Neural crest cell (in vitro differentiated cells): ENCODE measurements at places on chromosomes 7 and 10. TPM values are rescaled to one million over a fixed set of nuclear protein-coding genes. Genes with fewer than 3 reads are reported as not detected.

The RSPH10B2 gene
- 0.65 and 0.96 TPM in 2 replicates for total RNA-seq

The WNT8B gene
- 3.8 and 4.2 TPM in 2 replicates for total RNA-seq

- DNase-seq, result no peak
Measured at GRCh38 chr7:67267914-67268313, 271.3 kb downstream of the TYW1 start.

The ENO4 gene
- 0.37 and 1.1 TPM in 2 replicates for total RNA-seq

The ITIH2 gene
- total RNA-seq, result not detected in 2 replicates

- DNase-seq, result no peak
Measured at GRCh38 chr7:131605280-131605878, 49.0 kb upstream of the PODXL start.

The FAM107B gene
- 39.0 and 45.9 TPM in 2 replicates for total RNA-seq

DNA sequence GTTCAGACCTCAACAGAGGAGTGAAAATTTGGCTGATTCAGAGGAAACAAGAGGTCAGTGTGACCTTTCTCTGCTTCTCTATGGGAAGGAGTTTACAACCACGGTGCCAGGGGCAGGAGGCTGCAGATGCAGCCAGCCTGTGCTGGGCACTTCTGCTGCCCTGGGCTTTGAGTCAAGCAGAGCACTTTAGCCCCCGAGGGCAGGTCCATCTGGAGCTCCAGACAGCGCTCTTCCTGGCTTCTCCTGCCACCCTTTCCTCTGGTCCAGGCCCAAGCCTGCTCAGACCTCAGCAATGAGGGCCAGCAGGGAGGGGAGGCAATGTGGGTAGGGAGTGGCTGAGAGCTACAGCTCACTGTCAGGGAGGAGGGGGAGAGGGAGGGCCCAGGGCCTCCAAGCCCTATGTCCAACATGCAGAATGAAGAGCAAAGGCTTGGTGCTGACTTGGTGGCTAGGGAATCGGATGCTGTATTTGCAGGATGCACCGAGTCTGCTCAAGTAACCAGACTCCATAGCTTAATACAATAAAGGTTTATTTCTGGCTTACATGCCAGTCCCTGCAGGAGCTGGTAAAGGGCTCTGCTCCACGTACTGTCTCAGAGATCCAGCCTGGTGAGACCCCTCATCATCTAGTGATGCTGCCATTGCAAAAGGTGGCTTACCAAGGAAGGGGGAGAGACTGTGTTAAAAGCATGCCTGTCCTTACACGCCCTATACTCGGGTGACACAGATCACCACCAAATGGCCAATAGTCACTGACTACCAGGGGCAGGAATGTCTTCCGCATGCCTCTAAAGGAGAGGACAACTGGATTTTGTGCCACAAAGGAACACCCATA is 481.6 kb downstream of the RPS24 start:
- no peak for DNase-seq

DNA sequence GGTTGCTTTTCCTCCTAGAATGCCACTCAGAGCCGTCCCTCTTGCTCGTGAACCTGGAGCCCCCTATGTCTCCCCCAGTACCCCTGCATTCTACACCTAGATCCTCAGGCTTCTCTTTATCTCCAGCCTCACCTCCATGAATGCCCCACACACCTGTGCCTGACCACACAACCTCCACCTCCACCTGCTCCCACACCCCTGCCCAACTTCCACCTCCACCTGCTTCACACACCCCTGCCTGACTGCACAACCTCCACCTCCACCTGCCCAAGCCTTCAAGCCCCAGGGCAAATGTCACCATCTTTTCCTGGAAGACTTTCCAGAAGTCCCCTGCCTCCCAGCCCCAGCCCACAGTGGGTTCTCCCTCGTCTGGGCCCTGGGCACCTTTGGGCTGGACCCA is 6.9 kb upstream of the LFNG start:
- no peak for DNase-seq

GRCh38 chr10:129058664-129059155 is 408.3 kb upstream of the MGMT start:
- no peak for DNase-seq

DNA sequence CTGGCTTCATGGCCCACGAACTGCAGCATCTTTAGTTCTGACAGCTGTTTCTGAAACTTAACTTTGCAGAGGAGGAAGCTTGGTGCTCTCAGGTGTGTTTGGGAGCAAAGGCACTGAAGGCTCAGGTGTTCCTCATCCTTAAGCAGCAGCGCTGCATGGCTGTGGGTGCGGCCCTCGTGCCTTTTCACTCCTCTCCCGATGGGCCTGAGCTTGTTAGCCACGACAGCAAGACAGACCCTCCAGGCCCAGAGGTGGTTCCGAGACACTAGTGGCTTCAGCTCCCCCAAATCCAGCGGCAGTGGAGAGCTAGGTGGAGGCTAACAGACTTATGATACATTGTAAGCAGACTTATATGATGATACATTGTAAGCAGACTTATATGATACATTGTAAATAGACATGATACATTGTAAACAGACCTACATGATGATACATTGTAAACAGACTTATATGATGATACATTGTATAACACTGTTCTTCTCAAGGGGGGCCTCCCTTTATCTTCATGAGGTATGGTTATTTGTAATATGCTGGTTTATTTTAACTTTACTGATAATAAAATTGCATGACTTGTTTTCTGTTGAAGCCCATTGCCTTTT is 14.1 kb downstream of the PFKP start:
- DNase-seq, result no peak

The NPFFR1 gene
- not detected in 2 replicates for total RNA-seq

DNA sequence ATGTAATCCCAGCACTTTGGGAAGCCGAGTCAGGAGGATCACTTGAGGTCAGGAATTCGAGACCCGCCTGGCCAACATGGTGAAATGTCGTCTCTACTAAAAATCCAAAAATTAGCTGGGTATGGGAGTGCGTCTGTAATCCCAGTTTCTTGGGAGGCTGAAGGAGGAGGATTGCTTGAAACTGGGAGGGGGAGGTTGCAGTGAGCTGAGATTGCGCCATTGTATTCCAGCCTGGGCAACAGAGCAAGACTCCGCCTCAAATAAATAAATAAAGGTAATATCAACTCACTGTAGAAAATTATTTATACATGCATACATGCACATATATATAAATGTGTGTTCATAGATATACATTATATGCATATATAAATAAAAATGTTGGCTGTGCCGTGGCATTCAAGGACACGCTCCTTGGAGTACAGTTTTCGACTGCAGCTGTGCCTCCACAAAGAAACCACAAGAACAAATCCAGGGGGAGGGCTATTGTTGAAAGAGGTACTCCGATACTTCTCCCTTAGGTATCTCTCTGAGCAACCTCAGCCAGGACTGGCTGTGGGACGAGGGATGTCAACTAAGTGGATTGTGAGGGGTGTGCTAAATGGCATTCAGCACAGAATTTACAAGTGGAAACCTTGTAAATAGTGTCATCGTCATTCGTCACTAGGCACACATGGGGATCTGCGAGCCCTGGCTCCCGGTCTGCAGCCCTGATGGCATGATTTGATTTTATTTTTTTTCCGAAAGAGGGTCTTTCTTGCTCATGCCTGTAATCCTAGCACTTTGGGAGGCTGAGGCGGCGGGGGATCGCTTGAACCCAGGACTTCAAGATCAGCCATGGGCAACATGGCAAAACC is 49.3 kb downstream of the HIP1 start:
- no peak for DNase-seq

DNA sequence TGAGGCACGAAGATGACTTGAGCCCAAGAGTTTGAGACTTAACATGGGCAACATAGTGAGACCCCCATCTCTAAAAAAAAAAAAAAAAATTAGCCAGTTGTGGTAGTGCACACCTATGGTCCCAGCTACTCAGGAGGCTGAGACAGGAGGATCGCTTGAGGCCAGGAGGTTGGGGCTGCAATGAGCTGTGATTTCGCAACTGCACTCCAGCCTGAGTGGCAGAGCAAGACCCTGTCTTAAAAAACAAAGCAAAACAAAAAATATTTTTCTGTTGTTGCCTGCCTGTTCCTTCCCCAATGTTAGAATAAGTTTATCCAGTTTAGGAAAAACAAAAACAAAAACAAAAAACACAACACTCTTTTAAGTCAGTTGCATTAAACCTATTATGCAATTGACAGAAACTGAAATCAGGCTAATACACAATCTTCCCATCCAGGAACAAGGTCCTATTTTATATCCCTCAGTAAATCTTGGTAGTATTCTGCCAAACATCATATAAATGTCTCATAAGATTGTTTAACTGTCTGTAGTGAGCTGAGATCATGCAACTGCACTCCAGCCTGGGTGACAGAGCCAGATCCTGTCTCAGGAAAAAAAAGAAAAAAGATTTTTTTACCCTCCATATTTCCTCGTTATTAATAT is 4.9 kb downstream of the PILRA start:
- DNase-seq, result no peak

The EPHB6 gene
- total RNA-seq, result 12.3 and 12.5 TPM in 2 replicates

The CYP2E1 gene
- total RNA-seq, result 0.48 and 0.49 TPM in 2 replicates

The EPHA1 gene
- total RNA-seq, result not detected in 2 replicates

- peak; percentile 63 for DNase-seq
Measured at GRCh38 chr10:24556750-24557742, 166.6 kb downstream of the ARHGAP21 start.

The CRYGN gene
- total RNA-seq, result 0.16 and 0.32 TPM in 2 replicates

DNA sequence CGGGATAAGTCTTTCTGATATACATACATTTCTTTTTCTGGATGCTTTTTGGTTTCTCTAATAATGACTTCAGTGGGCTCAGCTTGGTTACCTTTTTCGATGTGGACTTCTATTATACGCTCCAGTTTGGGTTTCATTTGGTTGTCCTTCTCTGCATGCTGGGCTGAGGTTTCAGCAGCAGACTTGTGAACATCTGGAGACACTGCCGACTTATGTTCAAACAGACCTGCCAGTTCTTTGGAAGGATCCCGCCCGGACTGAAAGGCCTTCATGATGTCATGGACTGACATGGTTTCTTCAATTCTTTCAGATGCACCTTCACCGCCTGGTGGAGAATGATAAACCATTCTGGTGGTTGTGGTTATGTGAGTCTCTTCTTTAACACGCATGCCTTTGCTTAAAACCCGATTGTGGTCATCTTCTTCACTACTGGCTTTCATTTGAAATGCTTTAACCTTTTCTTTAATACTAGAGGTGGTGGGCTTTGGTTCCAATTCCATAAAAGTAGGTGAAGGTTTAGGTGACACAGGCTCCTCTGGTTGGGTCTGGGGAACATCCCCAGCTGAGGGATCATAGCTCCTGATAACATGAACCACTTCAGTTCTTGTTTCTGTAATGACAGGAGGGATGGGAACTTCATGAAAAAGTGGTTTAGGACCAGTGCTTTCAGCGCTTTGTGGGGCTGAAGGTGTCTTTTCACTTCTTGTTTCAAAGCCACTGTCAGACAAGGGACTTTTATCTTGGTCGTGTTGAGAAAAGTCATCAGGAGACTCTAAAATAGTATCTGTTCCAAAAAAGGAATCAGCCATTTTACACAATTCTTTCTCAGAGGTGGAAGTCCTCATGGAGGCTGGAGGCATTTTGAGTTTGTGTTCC is 167.7 kb upstream of the CCDC6 start:
- no peak for DNase-seq

The HTR5A gene
- not detected in 2 replicates for total RNA-seq

GRCh38 chr10:13794992-13795612 is 208.3 kb downstream of the PRPF18 start:
- DNase-seq, result no peak

DNA sequence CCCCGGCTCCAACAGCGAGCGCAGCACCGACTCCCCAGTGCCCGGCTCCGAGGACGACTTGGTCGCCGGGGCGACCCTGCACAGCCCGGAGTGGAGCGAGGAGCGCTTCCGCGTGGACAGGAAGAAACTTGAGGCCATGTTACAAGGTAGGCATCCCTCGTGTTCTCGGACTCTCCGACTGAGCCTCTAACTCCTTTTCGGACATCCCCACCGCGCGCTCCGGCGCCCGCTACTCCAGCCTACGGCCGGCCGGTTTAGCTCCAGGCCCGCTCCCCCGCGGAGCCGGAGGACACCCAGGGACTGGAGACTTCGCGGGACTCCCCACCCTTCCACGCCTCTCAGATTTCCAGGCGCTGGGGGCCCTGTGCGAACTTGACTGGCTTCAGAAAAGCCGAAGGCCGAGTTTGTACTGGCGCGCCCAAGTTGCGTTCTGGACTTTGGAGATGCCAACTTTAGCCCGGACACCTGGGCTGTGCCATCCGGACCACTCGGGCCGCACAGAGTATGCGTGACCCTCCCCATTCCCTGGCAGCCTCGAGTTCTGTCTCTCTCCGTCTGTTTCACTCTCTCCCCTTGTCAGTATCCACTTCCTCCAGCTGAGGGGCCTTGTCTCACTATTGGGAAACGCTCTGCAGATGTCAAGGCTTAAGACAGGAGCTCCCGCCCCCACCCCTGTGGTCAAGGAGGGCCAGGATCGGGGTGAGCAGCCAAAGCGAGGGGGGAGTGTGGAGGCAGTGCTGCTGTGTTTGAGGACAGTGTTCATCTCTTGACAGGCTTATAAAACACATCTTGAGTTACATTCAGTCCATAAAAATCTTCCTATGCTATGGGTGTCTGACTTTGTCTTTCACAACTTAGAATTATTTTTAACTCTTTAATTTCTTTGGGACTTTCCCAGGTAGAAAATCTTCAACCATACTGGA is 777 bp downstream of the BICC1 start:
- peak; percentile 17 for DNase-seq

The DRGX gene
- 0.18 and 0.19 TPM in 2 replicates for total RNA-seq

- no peak for DNase-seq
Measured at GRCh38 chr10:4512671-4513240, 313.3 kb upstream of the AKR1E2 start.

- no peak for DNase-seq
Measured at GRCh38 chr10:79270466-79271246, 76.6 kb upstream of the PPIF start.

DNA sequence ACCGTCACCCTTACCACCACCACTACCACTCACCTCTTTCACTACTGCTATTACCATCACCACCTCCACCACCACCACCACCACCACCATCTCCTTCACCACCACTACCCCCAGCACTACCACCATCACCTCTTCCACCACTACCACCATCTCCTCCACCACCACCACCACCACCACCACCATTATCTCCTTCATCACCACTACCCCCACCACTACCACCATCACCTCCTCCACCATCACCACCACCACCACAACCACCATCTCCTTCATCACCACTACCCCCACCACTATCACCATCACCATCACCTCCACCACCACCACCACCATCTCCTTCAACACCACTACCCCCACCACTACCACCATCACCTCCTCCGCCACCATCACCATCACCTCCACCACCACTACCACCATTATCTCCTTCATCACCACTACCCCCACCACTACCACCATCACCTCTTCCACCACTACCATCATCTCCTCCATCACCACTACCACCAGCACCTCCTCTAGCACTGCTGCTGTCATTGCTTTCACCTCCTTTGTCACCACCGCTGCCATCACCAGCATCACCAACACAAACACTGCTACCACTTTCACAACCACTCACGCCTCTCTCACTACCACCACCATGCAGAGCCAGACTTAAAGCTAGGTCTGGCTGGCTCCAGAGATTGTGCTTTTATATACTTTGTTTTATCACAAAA is 109.3 kb downstream of the ICA1 start:
- DNase-seq, result no peak

GRCh38 chr7:81659697-81660395 is 110.0 kb downstream of the HGF start:
- no peak for DNase-seq
